ENCODE measurements at places on chromosomes 6 and 20.

GRCh38 chr6:105648276-105648675 lies 245.4 kb upstream of the PREP start:
- DNase-seq, result no peak

DNA sequence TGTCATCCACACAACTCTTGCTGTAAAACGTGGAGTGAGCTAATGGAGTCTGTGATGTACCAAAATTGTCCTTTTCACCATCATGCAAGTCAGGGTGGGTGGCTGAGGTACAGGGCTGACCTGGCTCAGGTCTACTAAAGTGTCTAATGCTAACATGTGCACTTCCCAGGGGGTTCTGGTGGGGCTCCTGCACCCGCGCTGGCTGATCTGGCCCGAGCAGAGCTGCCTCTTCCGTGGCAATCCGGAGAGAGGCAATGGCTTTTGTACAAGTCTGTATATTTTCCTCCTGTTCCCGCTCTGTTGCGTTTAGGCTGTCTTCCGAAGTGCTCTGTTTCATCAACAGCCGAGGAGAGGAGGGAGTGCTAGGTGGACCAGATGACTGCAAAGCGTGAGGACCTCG lies 191.8 kb downstream of the HIVEP2 start:
- DNase-seq, result no peak

- no peak for DNase-seq
These were observed 19.0 kb downstream of the SMAP1 start for GRCh38 chr6:70686548-70687133.

GRCh38 chr6:18465410-18466154 lies 78.4 kb downstream of the RNF144B start:
- DNase-seq, result no peak

- no peak for DNase-seq
These were observed 300.0 kb downstream of the PREX1 start for GRCh38 chr20:48527771-48528170.

DNA sequence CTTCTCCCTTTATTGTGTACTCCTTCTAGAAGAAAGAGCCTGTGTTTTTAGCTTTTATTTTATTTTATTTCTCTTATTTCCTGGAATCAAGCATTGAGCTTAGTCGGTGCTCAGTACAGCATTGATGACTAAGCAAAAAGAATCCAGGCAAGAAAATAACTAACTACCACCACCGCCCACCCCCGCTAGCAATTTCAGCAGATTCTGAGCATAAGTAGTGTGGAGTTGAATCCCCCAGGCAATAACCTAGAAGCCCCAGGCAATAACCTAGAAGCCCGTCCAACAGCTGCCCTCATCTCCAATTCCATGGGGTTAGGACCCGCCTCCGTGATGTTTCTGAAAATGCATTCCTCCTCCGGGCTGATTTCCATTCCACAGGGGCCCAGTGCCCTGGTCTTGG lies 258.0 kb upstream of the TAB2 start:
- no peak for DNase-seq

GRCh38 chr6:150282806-150283205 lies 86.0 kb upstream of the IYD start:
- DNase-seq, result no peak

GRCh38 chr6:144250276-144250675 lies 34.9 kb upstream of the UTRN start:
- no peak for DNase-seq

DNA sequence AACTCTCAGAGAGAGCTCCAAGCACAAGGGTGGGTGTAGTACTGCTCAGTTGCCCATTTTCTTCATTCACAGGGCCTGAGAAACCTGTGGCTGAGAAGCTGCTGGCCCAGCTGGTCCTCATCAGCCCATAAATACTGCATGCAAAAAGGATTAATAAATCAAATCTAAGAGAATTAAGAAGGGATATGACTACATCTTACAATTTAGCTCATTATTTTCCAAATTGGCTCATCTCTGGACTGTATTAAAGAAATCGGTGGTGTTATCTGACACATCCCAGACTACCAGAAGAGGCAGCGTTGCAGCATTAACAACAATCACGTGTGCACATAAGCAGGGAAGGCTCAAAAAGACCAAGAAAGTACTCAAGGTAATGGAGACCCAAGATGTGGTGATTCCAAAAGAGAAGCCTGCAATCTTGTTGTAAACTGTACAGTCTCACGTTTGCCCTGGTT lies 90.7 kb downstream of the CD24 start:
- DNase-seq, result no peak

DNA sequence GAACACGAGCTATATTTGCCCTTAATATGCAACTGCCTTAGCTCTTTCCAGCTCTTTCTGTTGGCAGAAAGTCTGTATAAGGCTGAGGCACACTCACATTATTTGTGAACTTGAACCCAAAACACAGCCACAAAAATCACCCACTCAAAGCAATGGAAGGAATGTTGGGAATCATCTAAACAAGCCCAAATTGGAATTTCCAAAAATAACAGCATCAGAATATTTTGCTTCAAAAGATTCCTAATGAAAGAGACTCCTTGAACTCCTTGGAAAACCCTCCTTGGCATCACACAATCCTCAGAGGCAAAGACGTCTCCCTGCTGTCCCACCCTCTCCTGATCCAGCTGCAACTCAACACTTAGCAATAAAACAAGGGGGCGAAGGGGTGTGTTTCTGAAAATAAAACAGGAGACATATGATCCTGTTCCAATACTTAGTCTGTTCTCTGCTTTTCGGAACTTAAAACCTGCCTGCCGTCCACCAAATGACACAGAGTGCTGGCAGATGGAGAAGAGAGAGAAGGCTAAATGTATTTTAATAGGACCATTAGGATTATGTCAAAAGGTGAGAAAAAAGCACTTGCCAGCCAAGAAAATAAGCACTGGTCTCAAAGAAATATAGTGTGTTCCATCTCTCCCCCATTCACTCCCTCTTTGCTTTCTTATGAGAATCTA lies 320.7 kb upstream of the JARID2 start:
- DNase-seq, result no peak

- DNase-seq, result no peak
These were observed 280.2 kb downstream of the TBC1D7 start for GRCh38 chr6:13048113-13048512.

GRCh38 chr6:85372188-85372914 lies 77.5 kb upstream of the NT5E start:
- no peak for DNase-seq

- no peak for DNase-seq
These were observed 13.9 kb upstream of the ADGRF5 start for GRCh38 chr6:46935687-46936086.

DNA sequence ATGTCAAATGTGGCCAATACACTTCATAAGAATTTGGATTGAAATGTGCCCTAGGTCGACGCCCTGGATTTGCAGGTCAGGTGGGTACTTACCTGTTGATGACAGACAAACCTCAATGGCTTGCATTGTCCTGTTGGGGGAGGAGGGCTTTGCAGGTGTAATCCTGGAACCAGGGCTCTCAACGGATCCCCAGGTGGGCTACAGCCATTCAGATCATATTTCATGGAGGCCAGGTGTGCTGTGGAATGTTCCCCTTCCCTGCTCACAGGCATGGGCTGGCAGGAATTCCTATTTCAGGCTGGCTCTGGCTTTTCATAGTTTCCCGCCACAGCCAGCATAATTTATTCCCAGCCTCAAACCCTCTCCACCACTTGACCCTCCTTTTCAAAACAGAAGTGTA lies 254.7 kb downstream of the SMOC2 start:
- DNase-seq, result no peak

DNA sequence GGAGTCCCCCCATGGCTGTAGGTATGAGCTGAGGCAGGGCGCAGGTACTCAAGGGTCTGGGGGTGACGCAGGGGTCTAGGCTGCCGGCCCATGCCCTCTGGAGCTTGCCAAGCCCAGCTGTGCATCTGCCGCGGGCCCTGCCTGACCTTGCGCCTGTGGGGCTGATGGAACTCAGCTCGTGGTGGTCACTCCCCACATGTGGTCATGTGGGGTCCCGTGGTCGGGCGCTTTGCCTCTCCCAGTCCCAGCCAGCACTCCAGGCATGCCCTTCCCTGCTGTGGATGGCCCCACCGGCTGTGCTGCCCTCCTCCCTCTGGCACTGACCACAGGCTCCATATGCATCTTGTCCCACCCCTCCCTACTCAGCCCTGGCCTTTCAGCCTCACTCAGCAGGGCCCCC lies 57.3 kb downstream of the RPP40 start:
- no peak for DNase-seq

- DNase-seq, result no peak
These were observed 22.7 kb downstream of the RCAN2 start for GRCh38 chr6:46468403-46469010.

DNA sequence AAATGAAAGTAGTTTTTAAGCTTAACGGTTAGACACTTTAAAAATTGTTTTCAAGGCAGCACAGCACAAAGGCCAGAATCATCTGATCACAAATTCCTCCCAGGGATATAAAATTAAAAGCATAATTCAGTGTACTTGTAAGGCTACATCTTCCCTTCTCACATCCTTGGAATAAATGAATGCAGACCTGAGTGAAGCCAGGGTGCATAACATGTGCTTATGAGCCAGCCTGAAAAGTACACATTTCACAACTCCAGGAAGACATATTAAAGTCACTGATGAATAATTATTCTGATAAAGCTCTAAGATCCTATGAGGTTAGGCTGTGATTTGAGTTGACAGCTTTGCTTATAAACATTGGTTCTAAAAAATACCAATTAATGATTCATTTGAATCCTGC lies 163.6 kb downstream of the BTBD9 start:
- no peak for DNase-seq

DNA sequence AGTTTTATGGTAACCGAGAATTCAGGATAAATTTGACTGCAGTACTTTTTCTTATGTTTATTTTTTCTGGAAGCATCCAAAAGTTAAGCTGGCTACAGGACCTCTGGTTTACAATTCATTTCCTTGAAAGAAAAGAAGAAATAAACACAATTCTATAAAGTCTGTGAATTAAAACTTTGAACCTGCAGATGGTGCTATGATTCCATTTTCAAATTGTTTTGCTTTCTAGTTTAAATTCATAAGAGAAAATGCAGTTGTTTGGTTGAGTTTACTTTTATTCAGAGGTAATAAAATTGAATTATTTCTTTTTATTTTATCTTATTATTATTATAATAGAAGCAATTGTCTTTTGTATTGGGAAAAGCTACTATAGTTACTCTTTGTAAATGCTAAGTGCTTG lies 1.8 kb upstream of the VIP start:
- no peak for DNase-seq

DNA sequence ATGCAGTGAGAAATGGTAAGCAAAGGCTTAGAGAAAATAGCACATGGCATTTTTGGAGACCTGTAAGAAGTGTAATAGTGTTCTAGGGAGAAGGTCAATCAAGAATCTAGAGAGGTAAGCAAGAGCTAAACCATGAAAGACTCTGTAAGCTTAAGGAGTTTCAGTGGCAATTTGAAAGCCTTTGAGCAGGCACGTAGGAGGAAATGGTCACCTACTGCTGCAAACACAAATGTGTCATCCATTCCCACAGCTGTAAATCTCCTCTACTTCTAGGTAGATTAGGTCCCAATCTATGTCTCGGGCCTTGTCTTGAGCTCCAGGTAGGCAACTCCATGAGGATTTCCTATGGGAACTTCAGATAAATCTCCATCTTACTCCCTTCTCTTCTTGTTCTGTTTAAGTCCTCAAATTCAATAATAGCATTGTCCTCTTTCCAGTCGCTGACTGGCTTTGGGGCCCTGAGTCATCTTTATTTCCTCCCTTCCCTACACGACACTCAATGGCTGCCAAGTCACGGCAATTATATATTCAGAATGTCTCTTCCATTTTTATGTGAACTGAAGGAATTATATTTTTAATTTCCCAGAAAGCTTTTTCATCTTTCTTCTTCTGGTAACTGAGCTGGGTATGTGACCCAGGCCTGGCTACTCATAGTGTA lies 24.2 kb upstream of the PAQR8 start:
- no peak for DNase-seq

- no peak for DNase-seq
These were observed 152.3 kb upstream of the SCGN start for GRCh38 chr6:25499615-25500235.

DNA sequence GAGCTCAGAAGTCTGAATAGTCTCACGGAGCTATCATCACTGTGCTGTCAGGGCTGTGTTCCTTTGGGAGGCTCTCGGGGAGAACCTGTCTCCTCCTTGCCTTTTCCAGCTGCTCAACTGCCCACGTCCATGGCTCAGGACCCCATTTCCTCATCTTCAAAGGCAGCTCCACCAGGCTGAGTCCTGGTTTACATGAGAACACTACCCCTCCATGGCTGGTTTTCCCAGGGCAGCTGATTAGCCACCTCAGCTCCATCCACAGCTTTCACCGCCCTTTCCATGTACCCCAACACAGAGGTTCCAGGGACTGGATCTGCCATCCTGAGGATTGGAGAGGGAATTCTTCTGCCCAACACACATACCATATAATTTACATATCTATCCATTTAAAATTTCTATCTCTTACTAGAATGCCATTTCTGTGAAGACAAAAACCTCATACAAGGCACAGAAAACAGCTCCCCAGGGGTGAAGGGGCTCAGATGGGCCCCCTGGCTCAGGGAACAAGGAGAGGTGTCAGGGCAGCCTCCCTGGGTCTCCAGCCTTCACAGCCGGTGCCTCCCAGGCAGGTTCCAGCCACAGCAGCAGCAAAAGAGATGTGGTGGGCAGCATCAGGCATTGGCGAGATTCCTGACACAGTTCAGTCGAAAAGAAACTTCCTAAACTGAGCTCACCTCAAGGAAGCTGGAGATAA lies 2.2 kb upstream of the RAET1E start:
- DNase-seq, result no peak

DNA sequence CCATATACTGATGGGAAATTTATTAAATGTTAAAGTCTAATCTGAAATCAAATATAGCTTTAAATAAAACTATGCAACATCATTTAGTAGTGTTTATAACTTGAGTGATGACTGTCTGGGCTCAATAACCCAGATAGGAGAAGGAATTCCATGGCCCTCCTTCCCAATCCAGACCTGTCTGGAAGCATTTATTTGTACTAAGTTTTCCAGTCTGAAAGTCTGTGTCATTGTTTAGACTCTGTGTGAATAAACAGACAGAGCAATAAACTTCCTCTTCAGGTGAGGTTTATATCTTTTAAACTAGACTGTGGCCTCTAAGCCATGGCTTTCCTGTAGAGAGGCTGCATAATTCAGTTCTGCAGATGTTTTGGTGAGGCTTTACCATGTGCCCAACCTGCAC lies 176.4 kb downstream of the SOX4 start:
- DNase-seq, result no peak

GRCh38 chr20:24699321-24700165 lies 230.1 kb downstream of the SYNDIG1 start:
- no peak for DNase-seq

Measured in breast epithelium (tissue), 4 donors.